ENCODE measurements at places on chromosomes 4 and X. TPM values are rescaled to one million over a fixed set of nuclear protein-coding genes. Genes with fewer than 3 reads are reported as not detected.

DNA sequence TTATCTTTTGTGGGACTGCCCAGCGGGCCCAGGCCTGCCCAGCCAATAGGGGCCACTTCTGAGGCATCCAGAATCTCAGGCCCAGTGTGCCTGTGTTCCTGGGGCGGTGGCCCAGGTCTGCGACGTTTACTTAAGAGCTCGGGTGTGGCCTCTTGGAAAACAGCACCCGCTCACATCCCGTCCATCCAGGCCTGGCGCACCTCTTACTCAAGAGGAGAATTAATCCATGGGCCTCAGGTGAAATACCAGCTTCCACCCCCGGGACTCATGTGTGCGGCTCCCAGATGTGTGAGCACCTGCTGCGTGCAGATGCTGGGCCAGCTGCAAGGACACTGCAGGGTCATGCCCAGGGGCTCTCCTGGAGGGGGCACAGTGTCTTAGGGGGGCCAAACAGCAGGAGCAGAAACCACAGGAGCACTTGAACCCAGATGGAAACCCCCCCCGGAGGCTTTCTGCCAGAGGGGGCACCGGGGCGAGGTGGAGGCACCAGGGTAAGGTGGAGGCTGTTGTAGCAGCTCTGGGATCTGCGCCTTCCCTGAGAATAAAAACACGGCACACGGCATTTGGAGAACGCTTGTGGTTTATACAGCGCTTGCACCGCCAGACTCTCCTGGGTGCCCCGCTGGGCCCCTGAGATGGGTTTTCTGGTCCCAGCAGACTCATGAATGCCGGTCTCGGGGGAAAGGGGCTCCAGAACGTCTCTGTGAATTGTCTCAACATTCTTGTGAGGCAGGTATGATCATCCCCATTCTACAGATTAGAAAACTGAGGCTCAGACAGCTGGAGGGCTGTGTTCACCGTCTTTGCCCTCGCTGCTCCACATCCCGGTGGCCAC lies 2.8 kb downstream of the PSAPL1 start:
- H3K27ac ChIP-seq: no peak overlapping the region
- H3K27me3 ChIP-seq: no peaks in the 10 kb centered on the region
- H3K4me3 ChIP-seq: no peak overlapping the region
- no peaks in the 10 kb centered on the region for H3K4me1 ChIP-seq
- DNase-seq: no peak
- H3K36me3 ChIP-seq: no peaks in the 10 kb centered on the region

GRCh38 chr4:102007959-102008425 lies 217.5 kb downstream of the BANK1 start:
- no peak overlapping the region for H3K27ac ChIP-seq
- no peak for DNase-seq
- H3K4me3 ChIP-seq: no peak overlapping the region
- H3K4me1 ChIP-seq: no peaks in the 10 kb centered on the region
- no peaks in the 10 kb centered on the region for H3K27me3 ChIP-seq

GRCh38 chrX:17470136-17470535 lies 95.1 kb downstream of the NHS start:
- H3K27me3 ChIP-seq: no peaks in the 10 kb centered on the region
- H3K4me1 ChIP-seq: no peaks in the 10 kb centered on the region
- H3K36me3 ChIP-seq: no peaks in the 10 kb centered on the region
- DNase-seq: no peak
- H3K27ac ChIP-seq: no peak overlapping the region

GRCh38 chr4:124737619-124738018 lies 25.1 kb upstream of the ANKRD50 start:
- H3K4me1 ChIP-seq: no peaks in the 10 kb centered on the region
- H3K36me3 ChIP-seq: no peaks in the 10 kb centered on the region
- H3K4me3 ChIP-seq: no peak overlapping the region
- DNase-seq: no peak

GRCh38 chr4:156781852-156782251 lies 189.7 kb downstream of the PDGFC start:
- no peaks in the 10 kb centered on the region for H3K27me3 ChIP-seq
- DNase-seq: no peak
- H3K27ac ChIP-seq: no peak overlapping the region

- no peak for DNase-seq
- no peak overlapping the region for H3K4me3 ChIP-seq
Observed at GRCh38 chr4:148782284-148782683, 340.1 kb upstream of the NR3C2 start.

GRCh38 chr4:109803924-109804571 lies 2.2 kb upstream of the CFI start:
- no peak overlapping the region for H3K4me3 ChIP-seq
- no peaks in the 10 kb centered on the region for H3K36me3 ChIP-seq
- no peaks in the 10 kb centered on the region for H3K4me1 ChIP-seq
- DNase-seq: no peak
- H3K27me3 ChIP-seq: no peaks in the 10 kb centered on the region
- no peak overlapping the region for H3K27ac ChIP-seq

DNA sequence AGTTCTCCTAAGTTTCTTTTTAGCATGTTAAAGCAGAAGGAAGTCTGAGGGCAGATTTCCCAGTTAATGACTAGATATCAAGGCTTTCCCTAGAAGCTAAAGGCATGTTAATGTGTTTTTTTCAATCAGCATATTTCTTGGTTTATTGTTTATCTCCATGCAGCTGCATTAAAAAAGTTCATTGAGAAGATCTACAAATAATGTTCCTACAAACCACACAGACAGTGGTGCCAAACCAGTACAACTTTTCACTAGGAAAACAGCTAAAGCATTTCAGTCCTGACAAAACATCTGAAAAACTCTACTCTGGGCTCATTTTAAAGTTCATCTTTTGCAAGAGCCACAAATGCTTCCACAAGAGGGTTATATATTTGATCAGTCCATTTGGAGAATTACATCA lies 320.0 kb downstream of the ADGRL3 start:
- no peaks in the 10 kb centered on the region for H3K4me1 ChIP-seq
- H3K27ac ChIP-seq: no peak overlapping the region
- H3K4me3 ChIP-seq: no peak overlapping the region
- no peaks in the 10 kb centered on the region for H3K27me3 ChIP-seq

GRCh38 chrX:150372756-150373155 lies 9.6 kb downstream of the MAMLD1 start:
- H3K4me1 ChIP-seq: no peaks in the 10 kb centered on the region
- no peaks in the 10 kb centered on the region for H3K36me3 ChIP-seq
- H3K4me3 ChIP-seq: no peak overlapping the region
- H3K27me3 ChIP-seq: no peaks in the 10 kb centered on the region

DNA sequence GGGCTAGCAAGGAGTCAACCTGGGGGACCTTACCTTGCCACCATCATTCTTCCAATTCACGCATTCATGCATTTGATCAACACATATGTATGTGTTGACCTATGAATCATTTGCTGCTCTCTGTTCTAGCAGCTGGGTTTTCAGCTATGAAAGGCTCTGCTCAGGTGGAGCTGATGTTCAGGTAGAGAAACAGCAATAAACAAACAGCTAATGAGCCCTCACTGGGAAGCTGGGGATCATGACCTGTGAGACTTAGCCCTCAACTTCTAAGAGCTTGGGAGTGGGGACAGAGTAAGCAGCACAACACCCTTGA lies 1.6 kb upstream of the OTOP1 start:
- H3K4me3 ChIP-seq: no peak overlapping the region
- no peak overlapping the region for H3K27ac ChIP-seq
- H3K27me3 ChIP-seq: no peaks in the 10 kb centered on the region
- no peak for DNase-seq
- H3K36me3 ChIP-seq: no peaks in the 10 kb centered on the region
- H3K4me1 ChIP-seq: no peaks in the 10 kb centered on the region

- H3K36me3 ChIP-seq: no peaks in the 10 kb centered on the region
- no peaks in the 10 kb centered on the region for H3K4me1 ChIP-seq
- no peak overlapping the region for H3K27ac ChIP-seq
- H3K27me3 ChIP-seq: no peaks in the 10 kb centered on the region
- H3K4me3 ChIP-seq: no peak overlapping the region
Observed at GRCh38 chr4:139825523-139826014, 159.9 kb downstream of the MGST2 start.

GRCh38 chrX:19514791-19515614 lies at the start of gene MAP3K15:
Gene MAP3K15, minus strand, starts transcription at chrX:19515508. Its CDS starts 247 bp downstream, at chrX:19515261.
- H3K4me1 ChIP-seq: no peaks in the 10 kb centered on the region
- H3K36me3 ChIP-seq: no peaks in the 10 kb centered on the region
- H3K27me3 ChIP-seq: no peaks in the 10 kb centered on the region
- no peak for DNase-seq

- H3K27me3 ChIP-seq: no peaks in the 10 kb centered on the region
- H3K36me3 ChIP-seq: no peaks in the 10 kb centered on the region
- H3K4me3 ChIP-seq: no peak overlapping the region
- H3K4me1 ChIP-seq: no peaks in the 10 kb centered on the region
- no peak for DNase-seq
- H3K27ac ChIP-seq: no peak overlapping the region
Observed at GRCh38 chr4:118997601-118998000, 108.9 kb downstream of the SYNPO2 start.

GRCh38 chrX:39896951-39897740 lies 200.6 kb downstream of the BCOR start:
- H3K4me1 ChIP-seq: no peaks in the 10 kb centered on the region
- DNase-seq: no peak
- H3K4me3 ChIP-seq: no peak overlapping the region
- H3K27me3 ChIP-seq: no peaks in the 10 kb centered on the region
- no peaks in the 10 kb centered on the region for H3K36me3 ChIP-seq
- H3K27ac ChIP-seq: no peak overlapping the region

DNA sequence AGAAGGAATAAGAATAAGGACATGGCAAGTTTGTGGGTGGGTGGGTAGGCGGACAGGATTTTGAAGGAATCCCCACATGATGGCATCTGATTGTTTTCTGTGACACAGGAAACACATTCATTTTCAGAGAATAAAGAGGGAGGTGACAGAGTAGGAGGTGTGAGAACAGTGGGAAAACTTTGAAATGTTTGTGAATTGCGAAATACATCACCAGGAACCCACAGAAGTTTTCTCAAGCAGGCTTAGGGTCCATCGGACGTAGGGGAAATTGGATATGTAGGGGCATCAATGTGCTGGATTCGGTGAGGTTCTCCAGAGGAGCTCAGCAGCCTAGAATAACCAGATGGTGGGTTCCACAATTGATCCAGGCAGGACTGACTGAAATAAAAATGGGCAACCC lies 171.6 kb downstream of the GLRA2 start:
- no peak for DNase-seq

GRCh38 chr4:46980851-46981250 lies 12.5 kb downstream of the GABRA4 start:
- no peaks in the 10 kb centered on the region for H3K4me1 ChIP-seq
- H3K4me3 ChIP-seq: no peak overlapping the region
- DNase-seq: no peak
- no peaks in the 10 kb centered on the region for H3K27me3 ChIP-seq

DNA sequence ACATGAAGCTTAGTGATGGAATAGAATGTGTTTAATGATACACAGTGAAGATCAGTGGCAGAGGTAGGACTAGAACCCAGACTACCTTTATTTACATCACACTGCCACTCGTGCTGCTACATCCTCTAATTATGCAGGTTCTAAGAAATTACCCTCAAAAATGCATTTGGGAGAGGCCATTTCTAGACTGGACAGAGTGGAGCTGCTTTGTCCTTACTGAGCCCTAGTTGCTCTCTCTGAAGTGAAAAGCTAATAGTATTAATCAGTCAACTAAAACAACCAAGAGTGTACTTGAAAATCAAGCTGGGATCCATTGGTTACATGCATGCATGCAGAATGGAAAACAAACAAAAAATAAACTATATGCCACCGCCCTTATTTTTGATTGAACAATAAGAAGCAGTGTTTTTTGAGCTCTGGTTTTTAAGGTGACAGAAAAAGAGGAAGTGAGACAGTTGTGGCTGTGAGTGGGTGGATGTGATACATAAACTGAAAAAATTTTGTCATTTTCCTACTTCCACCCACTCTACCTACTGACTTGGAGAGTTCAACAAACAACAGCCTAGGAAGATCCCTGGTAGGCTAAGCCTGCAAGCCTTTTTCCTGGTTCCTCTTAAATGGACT lies 6.8 kb upstream of the VSIG4 start:
- H3K36me3 ChIP-seq: no peaks in the 10 kb centered on the region
- H3K4me1 ChIP-seq: no peaks in the 10 kb centered on the region
- H3K27me3 ChIP-seq: no peaks in the 10 kb centered on the region

DNA sequence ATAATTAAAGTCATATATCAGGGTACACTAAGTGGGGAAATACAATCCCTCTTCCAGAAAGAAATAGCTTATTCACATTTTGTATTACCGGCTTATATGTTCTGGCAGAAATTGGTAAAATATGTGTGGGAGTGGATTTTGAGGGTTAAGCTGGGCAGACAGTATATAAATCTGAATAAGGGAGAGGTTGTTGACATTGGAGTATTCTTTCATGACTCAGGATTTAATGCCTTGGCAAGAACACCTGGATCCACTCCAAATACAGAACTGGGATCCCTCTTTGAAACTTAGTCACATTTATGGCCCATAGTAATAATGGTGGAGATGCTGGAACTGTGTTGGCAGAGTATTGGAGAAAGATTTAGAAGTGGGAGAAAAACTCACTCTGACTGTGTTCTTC lies 54.3 kb upstream of the TET2 start:
- H3K27me3 ChIP-seq: no peaks in the 10 kb centered on the region
- DNase-seq: no peak
- H3K4me1 ChIP-seq: no peaks in the 10 kb centered on the region
- H3K27ac ChIP-seq: no peak overlapping the region
- H3K36me3 ChIP-seq: no peaks in the 10 kb centered on the region

GRCh38 chr4:168931215-168931650 lies 78.8 kb downstream of the CBR4 start:
- H3K36me3 ChIP-seq: no peaks in the 10 kb centered on the region
- no peaks in the 10 kb centered on the region for H3K4me1 ChIP-seq
- H3K27me3 ChIP-seq: no peaks in the 10 kb centered on the region
- DNase-seq: no peak
- H3K27ac ChIP-seq: no peak overlapping the region

- no peaks in the 10 kb centered on the region for H3K36me3 ChIP-seq
- no peaks in the 10 kb centered on the region for H3K27me3 ChIP-seq
- H3K4me1 ChIP-seq: no peaks in the 10 kb centered on the region
- H3K4me3 ChIP-seq: no peak overlapping the region
- H3K27ac ChIP-seq: no peak overlapping the region
- no peak for DNase-seq
Observed at GRCh38 chr4:47704693-47705325, 133.1 kb downstream of the CORIN start.

PRSS12 gene
- total RNA-seq: 0.23 TPM

CCDC149 gene
- total RNA-seq: 3.6 TPM

VSIG4 gene
- 0.10 TPM for total RNA-seq

HMGB2 gene
- 183 TPM for total RNA-seq

CD99L2 gene
- 156 TPM for total RNA-seq

DCLK2 gene
- total RNA-seq: 9.5 TPM

KLHL13 gene
- 0.82 TPM for total RNA-seq

DEFB131A gene
- total RNA-seq: not detected

PAGE2B gene
- total RNA-seq: not detected

SYP gene
- total RNA-seq: 12.4 TPM

CTSO gene
- total RNA-seq: 3.3 TPM

MAP7D2 gene
- 7.6 TPM for total RNA-seq
